ENCODE measurements at places on chromosomes 11 and 22. TPM values are rescaled to one million over a fixed set of nuclear protein-coding genes. Genes with fewer than 3 reads are reported as not detected.

The JAM3 gene
- total RNA-seq, result 38.1 TPM

The SCGB1C1 gene
- not detected for total RNA-seq

DNA sequence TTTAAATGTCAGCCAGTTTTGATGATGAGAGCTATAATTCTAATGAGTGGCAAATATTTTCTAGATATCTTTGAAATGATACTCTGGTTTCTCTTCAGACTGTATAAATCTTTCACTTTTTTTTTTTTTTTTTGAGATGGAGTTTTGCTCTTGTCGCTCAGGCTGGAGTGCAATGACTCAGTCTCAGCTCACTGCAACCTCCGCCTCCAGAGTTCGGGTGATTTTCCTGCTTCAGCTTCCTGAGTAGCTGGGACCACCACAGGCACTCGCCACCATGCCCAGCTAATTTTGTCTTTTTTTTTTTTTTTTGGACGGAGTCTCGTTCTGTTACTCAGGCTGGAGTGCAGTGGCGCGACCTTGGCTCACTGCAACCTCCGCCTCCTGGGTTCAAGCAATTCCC is 113.6 kb downstream of the TEAD1 start:
- peaks cover 15% of the 10 kb centered on the region for H3K4me1 ChIP-seq
- H3K36me3 ChIP-seq, result no peaks in the 10 kb centered on the region
- no peak for DNase-seq

- peaks cover 26% of the 10 kb centered on the region for H3K4me1 ChIP-seq
- no peaks in the 10 kb centered on the region for H3K27me3 ChIP-seq
- no peak for DNase-seq
- peak overlapping the region; percentile 24 for H3K27ac ChIP-seq
Measured at GRCh38 chr22:19843857-19844376, 10.8 kb downstream of the GNB1L start.

DNA sequence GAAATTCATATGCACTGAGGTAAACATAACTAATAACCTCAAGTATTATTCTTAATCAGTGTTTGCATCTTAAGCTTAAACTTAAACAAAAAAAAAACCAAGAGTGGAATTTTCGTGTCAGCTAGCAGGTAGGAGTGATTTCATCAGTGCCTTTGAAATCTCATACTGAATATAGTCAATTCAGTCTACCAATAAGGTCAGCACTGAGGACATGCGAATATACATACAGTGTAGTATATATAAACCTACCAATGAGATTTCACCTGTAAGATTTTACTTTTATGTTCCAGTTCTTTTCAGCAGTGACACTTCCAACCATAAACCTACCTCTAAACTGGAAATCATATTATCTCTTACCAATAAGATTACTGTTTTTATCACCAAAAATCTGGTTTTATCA is 27.0 kb downstream of the SAAL1 start:
- no peak overlapping the region for H3K27ac ChIP-seq
- peaks cover 22% of the 10 kb centered on the region for H3K36me3 ChIP-seq
- H3K27me3 ChIP-seq, result no peaks in the 10 kb centered on the region

All from right atrium auricular region (tissue), 2 donors.